ENCODE measurements at places on chromosomes 1 and 21.

- DNase-seq = no peak
These were observed 518 bp downstream of the PLOD1 start for GRCh38 chr1:11935057-11935412.

GRCh38 chr1:198176179-198176578, 19.4 kb downstream of the NEK7 start:
- no peak for DNase-seq

- DNase-seq = no peak
These were observed 106.7 kb upstream of the ADAR start for GRCh38 chr1:154714638-154715037.

DNA sequence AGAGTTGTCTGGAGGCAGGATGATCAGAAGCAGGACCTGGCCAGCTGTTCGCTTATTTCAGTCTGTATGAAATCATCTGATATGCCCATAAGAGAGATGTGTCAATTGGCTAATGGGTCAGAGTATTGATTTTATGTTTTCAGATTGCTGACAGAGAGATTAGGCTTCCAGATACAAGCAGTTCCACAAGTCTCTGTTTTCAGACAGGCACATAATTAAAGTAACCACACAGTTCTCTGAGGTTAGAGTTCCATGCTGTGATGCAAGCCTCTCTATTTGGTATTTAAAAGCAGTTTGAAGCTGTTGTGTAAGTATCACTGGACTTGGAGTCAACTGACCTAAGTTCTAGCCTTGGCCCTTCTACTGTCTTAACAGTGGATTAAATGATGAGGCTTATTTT, 50.1 kb downstream of the ATF6 start:
- DNase-seq = no peak

- DNase-seq = no peak
These were observed 36.7 kb downstream of the ZNF695 start for GRCh38 chr1:246971090-246971721.

GRCh38 chr1:200176798-200177197, 149.3 kb downstream of the NR5A2 start:
- DNase-seq = no peak

DNA sequence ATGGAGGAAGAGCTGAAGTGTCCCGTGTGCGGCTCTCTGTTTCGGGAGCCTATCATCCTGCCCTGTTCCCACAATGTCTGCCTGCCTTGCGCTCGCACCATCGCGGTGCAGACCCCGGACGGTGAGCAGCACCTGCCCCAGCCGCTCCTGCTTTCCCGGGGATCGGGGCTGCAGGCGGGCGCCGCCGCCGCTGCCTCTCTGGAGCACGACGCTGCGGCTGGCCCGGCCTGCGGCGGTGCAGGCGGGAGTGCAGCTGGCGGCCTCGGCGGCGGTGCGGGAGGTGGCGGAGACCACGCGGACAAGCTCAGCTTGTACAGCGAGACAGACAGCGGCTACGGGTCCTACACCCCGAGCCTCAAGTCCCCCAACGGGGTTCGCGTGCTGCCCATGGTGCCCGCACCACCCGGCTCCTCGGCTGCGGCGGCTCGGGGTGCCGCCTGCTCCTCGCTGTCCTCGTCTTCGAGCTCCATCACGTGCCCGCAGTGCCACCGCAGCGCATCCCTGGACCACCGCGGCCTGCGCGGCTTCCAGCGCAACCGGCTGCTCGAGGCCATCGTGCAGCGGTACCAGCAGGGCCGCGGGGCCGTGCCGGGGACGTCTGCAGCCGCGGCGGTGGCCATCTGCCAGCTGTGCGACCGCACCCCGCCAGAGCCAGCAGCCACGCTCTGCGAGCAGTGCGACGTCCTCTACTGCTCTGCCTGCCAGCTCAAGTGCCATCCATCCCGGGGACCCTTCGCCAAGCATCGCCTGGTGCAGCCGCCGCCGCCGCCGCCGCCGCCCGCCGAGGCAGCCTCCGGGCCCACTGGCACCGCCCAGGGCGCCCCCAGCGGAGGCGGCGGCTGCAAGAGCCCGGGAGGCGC, 1.3 kb downstream of the TRIM67 start:
- DNase-seq = no peak

- DNase-seq = no peak
These were observed 109.1 kb upstream of the USH2A start for GRCh38 chr1:216532251-216532798.

- DNase-seq = no peak
These were observed 50.3 kb downstream of the USP48 start for GRCh38 chr1:21732664-21733063.

GRCh38 chr1:16445052-16445451, 4.5 kb downstream of the NECAP2 start:
- no peak for DNase-seq

GRCh38 chr1:8591569-8591968, 225.9 kb downstream of the RERE start:
- no peak for DNase-seq

DNA sequence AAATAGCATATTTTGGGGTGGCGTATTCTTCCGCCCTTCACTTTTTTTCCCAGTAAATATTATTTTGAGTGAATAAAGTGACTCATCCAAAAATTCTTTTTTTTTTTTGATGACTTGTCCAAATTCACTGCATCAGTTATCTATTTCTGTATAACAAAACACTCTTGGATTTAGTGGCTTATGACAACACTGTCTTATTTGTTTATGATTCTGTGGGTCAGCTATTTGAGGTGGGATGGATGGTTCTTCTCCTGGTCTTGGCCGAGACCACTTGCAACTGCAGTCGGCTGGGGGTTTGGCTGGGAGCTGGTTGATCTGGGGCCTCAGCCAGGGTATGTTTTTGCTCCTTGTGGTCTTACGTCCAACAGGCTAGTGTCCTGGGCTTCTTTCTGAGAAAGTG, 39.9 kb upstream of the SRSF10 start:
- no peak for DNase-seq

GRCh38 chr1:162906485-162906884, 45.5 kb upstream of the CCDC190 start:
- no peak for DNase-seq

DNA sequence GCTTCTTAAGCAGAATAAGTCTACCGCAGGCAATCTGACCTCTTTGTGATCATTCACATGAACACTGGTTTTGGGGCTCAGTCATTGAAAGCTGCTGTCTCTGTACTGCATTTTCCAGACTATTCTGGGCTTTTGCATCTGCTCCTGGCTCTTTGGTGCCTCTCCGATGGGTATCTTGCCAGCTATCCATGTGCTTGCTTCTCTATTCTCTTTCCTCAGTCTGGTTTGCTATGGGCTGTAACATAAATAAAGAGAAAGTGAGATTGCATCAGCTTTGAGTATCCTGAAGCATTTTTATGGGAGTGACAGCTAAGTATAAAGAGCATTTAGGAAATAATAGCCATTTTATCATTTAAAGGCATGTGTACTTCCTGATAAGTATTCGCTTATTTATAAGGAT, 70.7 kb downstream of the C1orf21 start:
- DNase-seq = no peak

DNA sequence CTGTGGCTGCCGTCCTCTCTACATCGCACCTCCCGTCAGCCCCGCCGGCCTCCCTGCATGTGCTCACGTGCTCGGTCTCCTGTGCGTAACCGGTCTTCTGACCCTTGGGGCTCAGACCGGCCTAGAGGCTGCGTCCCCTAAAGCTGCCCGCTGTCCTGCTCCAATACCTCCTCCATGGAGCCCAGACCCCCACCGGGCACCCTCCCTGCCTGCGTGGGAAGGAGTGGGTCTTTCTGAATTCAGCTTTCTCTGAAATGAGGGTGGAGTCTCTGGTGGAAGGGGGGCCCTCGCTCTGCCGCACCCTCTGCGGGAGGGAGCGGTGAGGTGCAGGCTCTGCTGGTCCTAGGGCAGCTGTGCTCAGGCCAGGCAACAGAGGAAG, 18.7 kb upstream of the POFUT2 start:
- no peak for DNase-seq

- DNase-seq = no peak
These were observed 25.0 kb downstream of the MCOLN2 start for GRCh38 chr1:84971957-84972356.

DNA sequence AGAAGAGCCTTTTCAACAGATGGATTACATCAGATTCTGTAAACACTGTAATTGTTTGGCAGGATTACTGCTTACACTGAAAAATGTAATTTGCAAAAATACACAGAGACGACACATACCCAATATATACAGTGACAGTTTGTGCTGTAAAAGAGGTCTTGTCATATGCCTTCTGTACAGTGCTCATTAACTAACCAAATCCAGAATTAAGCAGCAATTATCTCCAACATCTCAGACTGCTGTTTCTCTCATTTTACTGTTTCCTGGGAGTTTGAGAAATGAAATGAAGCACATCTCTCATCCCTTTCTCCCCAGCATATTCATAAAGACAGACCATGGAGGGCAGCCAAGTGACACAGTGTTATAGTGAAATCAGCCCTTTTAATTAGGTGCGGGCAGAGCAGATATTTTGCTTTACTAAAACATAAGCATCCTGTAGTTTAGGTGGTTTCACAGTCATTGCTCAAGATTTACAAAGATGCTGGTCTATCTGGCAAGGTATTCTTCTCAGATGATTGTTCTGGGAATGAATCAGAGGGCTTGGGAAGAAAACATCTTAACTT, 618.4 kb upstream of the USP24 start:
- DNase-seq = no peak

DNA sequence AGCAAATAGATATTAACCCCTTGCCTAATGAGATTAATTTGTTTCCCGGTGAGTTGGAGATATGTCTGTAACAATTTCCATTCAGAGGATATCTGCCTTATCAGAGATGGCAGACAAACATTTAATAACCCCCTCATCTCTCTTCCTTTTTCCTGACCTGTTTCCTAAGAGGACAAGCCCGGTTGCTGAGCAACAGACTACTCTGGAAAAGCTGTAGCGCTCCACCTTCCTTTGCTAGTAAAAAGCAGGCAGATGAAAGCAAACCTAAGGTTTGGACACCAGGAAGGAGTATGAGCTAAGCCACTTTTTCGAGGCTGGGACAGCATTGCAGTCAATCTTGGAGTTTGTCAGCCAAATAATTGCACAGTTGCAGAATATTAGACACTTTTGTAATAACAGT, 82.4 kb downstream of the RGS21 start:
- DNase-seq = no peak

GRCh38 chr21:28592205-28592865, 400.3 kb downstream of the LTN1 start:
- no peak for DNase-seq

GRCh38 chr1:227388214-227389168, 70.2 kb upstream of the CDC42BPA start:
- DNase-seq = no peak

GRCh38 chr1:4527819-4528218, 126.6 kb upstream of the AJAP1 start:
- no peak for DNase-seq

DNA sequence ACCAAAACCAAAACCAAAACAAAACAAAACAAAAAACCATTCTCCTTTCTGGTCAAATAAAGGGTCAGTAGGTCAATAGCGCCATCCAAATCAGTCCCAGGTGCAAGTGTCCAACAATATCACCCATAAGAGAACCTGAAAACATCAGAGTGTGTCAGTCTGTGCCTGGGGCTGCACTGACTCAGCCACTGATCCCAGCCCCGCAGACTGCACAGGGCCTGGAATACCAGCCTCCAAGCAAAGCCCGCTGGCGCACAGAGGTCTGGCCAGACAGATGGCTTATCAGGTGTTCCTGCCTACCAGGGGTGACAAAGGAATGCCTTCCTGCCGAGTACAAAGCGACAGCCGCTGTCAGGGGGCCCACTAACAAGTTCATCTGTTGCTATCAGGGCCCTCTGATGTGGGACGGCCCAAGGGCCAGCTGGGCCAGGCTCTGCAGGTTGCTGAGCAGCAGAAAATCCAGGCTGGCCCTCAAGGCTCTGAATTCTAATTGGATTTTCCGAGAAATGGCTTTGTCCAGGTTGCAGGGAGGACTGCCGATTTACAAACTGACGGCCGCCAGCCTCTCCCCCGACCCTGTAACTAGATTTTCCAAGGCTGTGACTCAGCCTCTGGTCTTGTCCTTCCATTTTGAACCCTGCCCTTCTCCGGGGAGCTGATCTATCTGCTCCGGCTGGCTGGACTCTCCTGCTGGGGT, 13.7 kb upstream of the TMEM51 start:
- DNase-seq = no peak

GRCh38 chr1:212271823-212272485, 13.3 kb upstream of the PPP2R5A start:
- DNase-seq = no peak

GRCh38 chr1:156371553-156372264, 2.7 kb downstream of the RHBG start:
- no peak for DNase-seq

DNA sequence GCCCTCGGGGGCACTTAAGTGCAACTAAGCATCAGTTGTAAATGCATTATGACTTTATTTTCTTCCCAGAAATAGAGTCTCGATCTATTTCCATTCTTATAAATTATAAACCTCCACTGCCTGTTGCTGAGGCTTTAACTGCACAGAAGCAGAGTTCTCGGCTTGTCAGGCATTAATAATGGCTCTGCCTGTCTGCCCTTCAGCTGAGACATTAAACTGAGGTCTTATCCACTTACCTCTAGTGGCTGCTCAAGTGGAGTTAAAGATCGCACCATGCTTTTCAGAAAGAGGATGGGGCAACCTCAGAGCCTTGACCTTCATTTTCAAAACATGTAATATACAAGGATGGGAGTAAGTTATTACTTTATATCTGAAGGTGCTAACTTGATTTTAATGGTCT, 597.6 kb upstream of the PRMT6 start:
- DNase-seq = no peak

DNA sequence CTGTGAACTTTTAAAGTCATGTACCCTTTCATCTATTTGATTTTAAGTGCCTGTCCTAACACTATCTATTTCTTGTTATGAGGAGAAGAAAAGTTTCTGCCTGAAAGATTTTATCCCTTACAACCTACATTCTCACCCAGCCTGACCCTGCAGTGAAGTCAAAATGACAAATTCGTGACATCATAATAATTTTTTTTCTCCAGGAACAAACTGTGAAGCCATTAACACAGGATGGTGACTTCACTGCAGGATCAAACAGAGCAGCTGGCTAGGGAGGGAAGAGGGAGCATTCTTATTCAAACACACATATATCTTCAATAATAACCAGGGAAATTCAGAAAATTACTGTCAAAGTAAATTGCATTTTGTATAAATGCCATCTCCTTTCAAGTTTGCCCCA, 147.8 kb upstream of the PRMT6 start:
- no peak for DNase-seq

DNA sequence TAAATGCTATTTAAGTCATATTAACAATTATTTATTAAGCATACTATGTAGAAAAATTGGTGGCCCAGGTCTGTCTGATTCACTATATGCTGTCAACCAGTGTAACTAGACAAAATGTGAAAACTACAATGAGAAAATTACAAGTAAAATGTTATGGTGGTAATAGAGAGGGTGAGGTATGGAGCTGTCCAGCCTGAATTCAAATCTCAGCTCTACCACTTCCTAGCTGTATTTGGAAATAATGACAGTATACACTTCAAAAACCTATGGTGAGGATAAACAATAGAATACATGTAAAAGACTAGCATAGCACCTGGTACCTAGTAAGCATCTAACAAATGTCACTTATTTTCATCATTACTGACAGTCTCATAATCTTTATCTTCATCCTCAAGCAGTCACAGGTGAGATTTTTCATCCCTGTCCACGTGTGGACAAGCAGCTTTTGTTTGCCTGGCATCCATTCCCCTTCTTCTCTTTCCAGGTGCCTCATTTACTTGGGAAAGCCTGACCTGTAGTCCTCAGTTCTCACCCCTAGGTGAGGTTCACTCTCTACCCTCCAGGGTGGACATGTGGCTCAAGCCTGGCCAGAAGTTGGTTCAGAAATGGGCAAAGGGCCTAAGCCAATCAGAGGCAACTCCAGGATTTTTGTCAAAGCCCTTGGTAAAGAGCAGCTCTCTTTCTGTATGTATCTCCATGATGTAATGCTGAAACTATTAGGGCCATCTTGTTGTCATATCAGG, 29.5 kb downstream of the EGLN1 start:
- no peak for DNase-seq

Measured in GM12892 (cell line).